ENCODE measurements at places on chromosomes 4 and X.

DNA sequence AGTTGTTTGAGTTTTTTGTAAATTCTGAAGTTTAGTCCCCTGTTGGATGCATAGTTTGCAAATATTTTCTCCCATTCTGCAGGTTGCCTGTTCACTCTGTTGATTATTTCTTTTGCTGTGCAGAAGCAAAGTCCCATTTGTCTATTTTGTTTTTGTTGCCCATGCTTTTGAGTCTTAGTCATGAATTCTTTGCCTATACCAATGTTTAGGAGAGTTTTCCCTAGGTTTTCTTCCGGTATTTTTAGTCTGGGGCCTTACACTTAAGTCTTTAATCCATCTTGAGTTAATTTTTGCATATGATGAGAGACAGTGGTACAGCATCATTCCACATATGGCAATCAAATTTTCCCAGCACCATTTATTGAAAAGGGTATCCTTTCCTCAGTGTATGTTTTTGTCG is 405.8 kb upstream of the RPS6KA3 start:
- DNase-seq: no peak

GRCh38 chrX:19194285-19195242 is 72.3 kb upstream of the ADGRG2 start:
- DNase-seq: no peak

GRCh38 chr4:139643042-139643895 is 22.4 kb upstream of the MGST2 start:
- no peak for DNase-seq

DNA sequence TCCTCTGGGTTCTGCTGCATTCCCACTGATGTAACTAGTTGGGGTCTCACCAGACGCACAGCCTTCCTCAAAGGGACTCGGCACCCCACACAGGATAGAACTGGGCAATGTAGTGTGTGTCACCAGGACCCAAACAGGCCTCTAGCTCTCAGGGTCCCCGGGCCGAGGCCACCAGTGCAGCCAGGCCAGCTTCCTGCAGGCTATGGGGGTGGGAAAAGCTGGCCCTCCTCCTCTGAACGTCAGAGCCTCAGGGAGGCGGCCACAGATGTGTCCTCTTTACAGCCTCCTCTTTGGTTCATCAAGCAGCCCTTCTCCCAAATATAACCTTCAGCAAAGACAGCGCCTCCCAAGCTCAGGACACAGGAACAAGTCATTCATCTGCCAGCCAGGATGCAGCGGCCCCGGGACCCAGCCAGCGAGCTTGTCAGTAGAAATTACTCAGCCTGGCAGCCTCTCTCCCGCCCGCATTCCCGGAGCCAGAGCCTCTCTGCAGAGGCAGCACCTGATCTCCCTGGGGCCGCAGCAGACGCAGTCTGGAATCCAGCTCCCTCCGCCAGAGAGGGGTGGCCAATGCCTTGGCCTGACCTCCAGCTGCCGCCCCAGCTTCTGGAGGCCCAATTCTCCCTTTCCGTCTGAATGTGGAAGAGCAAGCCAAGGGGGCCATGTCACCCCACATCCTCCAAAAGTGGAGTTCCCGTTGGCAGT is 288.5 kb downstream of the FBXW7 start:
- no peak for DNase-seq

DNA sequence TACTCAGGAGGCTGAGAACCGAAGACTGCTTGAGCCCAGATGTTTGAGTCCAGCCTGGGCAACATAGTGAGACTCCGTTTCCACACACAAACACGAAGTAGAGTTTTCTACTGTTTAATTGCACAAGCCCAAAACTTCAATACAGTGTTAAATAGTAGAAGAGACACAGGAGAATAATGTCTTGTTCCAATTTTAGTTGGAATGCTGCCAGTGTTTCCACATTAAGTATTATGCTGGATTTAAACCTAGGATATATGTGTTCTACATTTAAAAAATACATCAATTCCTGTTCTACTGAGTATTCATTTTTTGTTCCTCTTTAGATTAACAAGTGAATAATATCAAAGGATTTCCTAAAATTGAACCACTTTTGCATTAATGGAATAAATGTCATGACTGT is 91.3 kb downstream of the LCORL start:
- DNase-seq: no peak

GRCh38 chr4:39048311-39048710 is 13.7 kb upstream of the KLHL5 start:
- DNase-seq: no peak

DNA sequence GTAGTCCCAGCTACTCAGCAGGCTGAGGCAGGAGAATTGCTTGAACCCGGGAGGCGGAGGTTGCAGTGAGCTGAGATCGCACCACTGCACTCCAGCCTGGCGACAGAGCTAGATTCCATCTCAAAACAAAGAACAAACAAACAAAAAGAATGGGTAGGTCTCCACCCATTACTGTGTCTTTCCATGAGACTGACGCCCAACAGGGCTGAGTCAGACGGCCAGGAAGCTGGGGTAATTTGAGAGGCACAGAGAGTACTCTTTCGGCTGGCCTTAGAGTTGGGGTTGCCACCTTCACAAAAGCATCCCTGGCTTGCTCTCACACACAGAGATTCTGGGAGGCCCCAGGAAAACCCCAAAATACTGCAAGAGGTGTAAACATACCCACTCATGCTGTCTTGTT is 72.0 kb upstream of the DHRSX start:
- no peak for DNase-seq

DNA sequence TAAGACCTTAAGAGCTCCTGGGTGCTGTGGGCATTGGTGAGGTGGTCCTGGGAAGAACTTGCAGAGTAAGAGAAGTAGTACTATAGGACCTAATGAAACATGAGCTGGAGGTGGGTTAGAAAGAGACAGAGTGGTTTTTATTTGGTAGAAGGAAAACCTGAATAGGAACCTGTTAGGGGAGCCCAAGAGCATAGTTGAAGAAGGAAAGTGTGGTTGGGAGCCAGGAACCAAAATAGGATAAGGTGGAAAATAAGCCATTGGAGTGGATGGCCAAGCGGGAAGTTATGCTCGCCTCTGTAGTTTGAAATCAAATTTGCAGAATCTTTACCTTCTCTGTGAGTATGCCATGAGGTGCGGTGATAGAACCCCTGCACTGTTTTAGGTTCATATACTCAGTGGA is 26.7 kb downstream of the GAB1 start:
- no peak for DNase-seq

- no peak for DNase-seq
These were observed 880.6 kb upstream of the INTU start for GRCh38 chr4:126752126-126752525.

- no peak for DNase-seq
These were observed 119.5 kb upstream of the SCML1 start for GRCh38 chrX:17617806-17618205.

- no peak for DNase-seq
These were observed 197.8 kb upstream of the AGTR2 start for GRCh38 chrX:115972717-115973116.

GRCh38 chrX:57573754-57574153 is 18.1 kb upstream of the ZXDB start:
- no peak for DNase-seq

DNA sequence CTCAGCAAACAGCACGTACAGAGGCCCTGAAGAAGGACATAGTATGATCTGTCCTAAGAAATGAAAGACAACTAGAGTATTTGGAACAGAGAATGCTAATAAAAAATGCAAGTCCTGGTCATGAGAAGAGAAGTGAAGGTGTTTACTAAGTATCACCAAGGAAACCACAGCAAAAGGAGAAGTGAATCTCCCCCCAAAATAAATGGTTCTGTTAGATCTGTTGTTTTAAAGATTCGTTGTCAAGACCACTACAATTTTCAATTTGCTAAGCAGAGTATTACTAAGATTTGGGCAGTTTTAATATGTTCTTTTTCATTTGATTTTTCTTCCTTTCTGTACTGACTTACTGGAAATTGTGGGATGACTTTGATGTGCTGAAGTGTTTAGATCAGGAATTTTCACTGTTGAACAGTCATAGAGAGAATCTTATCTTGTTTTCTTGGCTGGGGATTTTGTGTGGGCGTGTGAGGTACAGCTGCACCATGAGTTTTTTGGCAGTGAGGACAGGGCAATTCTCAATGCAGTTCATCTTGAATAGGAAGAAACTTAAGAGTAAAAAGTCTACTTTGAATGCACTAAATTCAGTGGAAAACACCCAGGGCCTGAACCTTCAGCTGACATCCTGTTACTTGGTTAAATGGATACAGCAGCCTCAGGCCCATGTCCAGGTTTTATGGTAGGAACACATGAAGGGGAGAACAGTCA is 132.2 kb downstream of the STIM2 start:
- DNase-seq: no peak

DNA sequence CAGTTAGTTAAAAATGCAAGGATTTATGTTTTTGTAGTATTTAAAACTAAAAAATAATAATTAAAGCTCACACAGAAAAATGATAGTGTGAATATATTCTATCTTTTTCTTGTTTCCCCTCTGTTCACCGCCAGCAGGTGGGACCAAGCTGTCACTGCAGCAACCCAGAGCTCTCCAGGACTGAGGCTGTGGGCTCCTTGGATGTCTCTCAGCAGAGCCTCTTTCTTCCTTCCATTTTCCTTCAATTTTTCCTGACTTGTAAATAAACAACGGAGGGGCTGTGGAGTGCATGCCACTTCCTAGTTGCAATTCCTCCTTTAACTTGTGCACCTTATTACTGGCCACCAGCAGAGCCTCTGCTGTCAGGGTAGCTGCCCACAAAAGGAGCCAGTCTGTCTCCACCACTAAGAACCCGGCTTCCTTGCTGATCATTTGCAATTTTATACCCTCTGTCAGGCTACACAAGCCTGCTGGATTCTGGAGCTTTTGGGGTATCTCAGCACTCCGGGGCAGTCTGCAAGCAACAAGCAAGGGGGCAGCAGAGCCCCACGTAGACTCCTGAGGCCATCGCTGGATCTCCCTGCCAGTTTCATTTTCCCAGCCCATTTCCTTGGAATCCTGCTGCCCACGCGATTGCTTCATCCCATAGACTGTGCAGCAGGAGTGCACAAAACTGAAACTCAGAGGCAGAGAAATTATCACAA is 1467.4 kb downstream of the C4orf33 start:
- DNase-seq: peak; percentile 31

DNA sequence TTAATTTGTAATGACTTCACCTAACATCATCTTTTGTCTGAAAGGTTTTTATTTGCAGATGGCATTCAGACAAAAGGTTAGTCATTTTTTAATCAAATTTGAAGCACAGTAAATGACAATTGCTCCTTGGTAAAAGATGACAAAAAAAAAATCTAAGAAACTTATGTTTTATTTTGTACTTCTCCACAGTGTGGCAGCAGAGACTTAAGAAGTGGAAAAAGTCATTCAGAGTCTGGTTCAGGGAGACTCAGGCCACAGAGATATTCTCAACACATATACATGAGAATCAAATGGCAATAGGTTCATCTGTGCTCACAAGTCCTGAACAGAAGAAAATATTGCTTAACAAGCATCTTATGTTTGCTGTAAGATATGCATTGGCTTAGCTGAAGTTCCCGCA is 436.2 kb downstream of the KCNIP4 start:
- peak; percentile 2 for DNase-seq

- DNase-seq: peak; percentile 90
These were observed 251.6 kb downstream of the CBR4 start for GRCh38 chr4:168758351-168758876.

- no peak for DNase-seq
These were observed 349.9 kb downstream of the FBXW7 start for GRCh38 chr4:152185786-152186550.

GRCh38 chr4:90146306-90146705 is 19.1 kb downstream of the CCSER1 start:
- DNase-seq: no peak

GRCh38 chrX:24648495-24648894 is 1.3 kb upstream of the PCYT1B start:
- DNase-seq: no peak

GRCh38 chr4:8735236-8736089 is 136.2 kb downstream of the HMX1 start:
- DNase-seq: no peak

GRCh38 chrX:4762196-4762595 is 1048.7 kb upstream of the PRKX start:
- no peak for DNase-seq

DNA sequence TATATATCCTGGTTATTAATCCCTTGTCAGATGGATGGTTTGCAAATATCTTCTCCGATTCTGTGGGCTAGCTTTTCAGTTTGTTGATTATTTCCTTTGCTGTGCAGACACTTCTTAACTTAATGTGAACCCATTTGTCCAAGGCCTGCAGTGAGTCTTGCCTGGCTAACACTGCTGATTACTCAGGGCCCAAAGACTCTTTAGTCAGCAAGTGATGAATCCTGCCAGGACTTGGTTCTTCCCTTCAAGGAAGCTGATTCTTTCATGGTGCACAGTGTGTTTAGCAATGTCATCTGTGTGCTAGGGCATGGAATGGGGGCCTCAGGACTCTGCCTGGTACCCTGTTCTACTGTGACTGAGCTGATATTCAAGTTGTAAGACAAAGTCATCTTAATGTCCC is 81.8 kb upstream of the TEX13A start:
- DNase-seq: no peak

DNA sequence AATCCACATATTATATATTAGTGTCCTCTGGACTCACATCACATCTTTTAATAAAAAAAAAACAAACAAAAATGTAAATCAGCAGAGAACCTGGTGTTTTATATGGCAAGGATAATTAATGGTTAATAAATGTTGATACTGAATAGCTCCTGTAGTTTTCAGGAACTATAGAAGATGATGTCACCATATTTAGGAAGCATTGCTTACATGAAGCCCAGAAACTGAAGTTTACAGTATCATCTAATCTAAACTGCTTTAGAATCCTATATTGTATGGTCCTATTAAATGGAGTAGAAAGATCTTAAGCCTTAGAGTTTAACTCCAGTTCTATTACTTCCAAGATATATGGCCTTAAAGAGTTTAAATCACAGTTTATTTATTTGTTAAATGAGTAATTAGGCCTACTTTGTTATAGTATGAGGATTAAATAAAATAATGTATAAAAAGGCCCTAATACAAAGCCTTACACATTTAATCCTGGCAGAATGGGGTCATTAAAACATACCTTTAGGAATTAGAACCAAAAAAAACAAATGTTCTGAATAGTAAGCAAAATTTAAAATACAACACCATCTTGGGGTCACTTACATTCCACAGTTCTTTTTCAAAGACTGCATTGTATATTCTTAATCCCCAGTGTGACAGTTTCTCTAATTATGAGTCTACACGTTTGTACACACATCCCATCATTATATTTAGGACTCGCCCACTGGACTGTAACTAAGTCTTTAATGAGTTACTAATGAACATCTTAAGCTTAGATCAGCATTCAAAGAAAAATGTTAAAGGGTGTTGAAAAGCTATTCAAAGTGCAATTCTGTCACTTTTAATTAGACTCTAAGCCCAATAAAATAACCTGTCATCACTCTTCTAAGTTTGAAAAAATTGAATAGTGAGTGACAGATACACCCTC is 305.9 kb downstream of the ADGRL3 start:
- DNase-seq: no peak

GRCh38 chrX:150365051-150365989 is 2.2 kb downstream of the MAMLD1 start:
- DNase-seq: no peak

GRCh38 chr4:151962138-151962823 is 201.5 kb upstream of the GATB start:
- DNase-seq: no peak
